ENCODE measurements at places on chromosomes 11 and 22. TPM values are rescaled to one million over a fixed set of nuclear protein-coding genes. Genes with fewer than 3 reads are reported as not detected.

The ZFPL1 gene
- total RNA-seq, result 42.5 TPM

GRCh38 chr11:32050264-32050663 is 40.6 kb upstream of the RCN1 start:
- no peak for DNase-seq

DNA sequence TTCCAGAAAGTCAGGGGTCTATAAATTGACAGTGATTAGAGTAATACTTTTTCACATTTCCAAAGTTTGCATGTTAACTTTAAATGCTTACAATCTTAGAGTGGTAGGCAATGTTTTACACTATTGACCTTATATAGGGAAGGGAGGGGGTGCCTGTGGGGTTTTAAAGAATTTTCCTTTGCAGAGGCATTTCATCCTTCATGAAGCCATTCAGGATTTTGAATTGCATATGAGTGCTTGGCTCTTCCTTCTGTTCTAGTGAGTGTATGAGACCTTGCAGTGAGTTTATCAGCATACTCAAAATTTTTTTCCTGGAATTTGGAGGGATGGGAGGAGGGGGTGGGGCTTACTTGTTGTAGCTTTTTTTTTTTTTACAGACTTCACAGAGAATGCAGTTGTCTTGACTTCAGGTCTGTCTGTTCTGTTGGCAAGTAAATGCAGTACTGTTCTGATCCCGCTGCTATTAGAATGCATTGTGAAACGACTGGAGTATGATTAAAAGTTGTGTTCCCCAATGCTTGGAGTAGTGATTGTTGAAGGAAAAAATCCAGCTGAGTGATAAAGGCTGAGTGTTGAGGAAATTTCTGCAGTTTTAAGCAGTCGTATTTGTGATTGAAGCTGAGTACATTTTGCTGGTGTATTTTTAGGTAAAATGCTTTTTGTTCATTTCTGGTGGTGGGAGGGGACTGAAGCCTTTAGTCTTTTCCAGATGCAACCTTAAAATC is 5.3 kb downstream of the MALAT1 start:
- peak; percentile 84 for DNase-seq

DNA sequence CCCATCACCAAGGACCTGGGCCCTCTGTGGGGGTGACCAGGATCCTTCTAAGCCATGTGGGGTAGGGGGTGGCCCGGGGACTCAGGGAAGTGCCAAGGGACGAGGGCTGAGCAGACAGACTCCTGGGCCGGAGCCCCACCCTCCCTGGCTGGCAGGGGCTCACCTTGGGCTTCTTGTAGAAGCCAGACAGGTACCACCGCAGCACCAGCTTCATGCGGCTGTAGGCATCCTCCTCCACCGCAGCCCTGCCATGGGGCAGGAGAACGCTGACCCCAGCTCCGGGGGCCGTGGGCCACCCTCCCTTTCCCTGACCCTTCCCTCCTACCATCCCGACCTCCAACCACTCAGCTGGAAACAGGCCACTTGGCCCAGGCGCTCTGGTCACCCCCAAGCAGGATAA is 45.9 kb upstream of the CARS1 start:
- no peak for DNase-seq

- no peak for DNase-seq
Observed at GRCh38 chr11:95892492-95892891, 31.4 kb downstream of the MTMR2 start.

GRCh38 chr11:86070142-86071056 is 1.5 kb upstream of the PICALM start:
- DNase-seq, result peak; percentile 52

DNA sequence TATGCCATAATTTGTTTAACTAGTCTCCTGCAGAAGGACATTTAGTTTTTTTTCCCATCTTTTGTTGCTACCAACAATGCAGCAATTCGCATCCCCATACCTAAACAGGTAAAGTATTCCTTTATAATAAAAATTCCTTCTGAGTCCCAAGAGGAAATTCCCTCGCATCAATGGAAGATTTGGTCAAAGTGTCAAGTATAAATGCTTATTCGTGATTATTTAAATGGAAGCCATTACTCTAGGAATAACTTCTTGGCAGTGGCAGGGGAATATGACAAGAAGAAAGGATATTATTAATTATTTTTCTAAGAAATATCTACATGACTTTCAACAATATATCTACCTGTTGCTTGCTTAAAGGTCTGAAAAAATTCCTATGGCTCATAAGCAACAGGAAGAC is 25.6 kb downstream of the RNF141 start:
- DNase-seq, result no peak

GRCh38 chr11:116478669-116479668 is 293.8 kb downstream of the BUD13 start:
- DNase-seq, result no peak

The VWCE gene
- 13.9 TPM for total RNA-seq

The PAMR1 gene
- 278 TPM for total RNA-seq

GRCh38 chr11:28133146-28133545 is 25.0 kb downstream of the METTL15 start:
- peak; percentile 2 for DNase-seq

The CLCF1 gene
- total RNA-seq, result 1.5 TPM

DNA sequence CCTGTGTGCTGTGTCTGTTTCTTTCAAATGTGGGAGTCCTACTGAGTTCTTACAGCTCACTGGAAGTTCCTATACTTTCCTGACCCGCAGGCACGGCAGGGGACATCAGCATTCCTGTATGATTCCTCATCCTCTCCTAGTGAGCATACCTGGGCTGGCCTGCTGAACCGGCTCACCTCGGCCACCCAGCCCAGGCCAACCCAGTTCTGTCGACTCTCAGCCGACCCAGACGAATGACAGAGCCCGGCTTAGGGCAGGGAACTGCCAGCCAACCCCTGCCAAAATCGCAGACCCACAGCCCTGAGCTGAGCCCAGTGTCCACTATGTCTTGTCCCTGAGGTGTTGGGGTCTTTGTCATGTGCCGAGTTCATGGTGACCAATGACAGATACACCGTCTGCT is 339.7 kb downstream of the BRD1 start:
- no peak for DNase-seq

GRCh38 chr11:75024068-75024449 is 35.3 kb downstream of the NEU3 start:
- DNase-seq, result no peak

The NAALAD2 gene
- total RNA-seq, result 7.9 TPM

DNA sequence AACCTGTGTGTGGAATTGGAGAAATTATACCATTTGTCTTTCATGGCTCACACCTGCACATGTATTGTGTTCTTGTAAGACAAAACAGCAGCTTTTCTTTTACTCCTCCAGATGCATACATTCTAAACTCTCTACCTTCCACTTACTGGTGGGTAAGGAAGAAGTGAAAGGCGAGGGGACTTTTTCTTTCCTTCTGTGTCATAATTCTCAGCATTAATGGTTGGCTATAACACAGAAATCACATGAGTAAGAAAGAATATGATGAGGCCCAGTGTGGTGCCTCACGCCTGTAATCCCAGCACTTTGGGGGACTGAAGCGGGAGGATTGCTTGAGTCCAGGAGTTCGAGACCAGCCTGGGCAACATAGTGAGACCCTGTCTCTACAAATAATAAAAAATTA is 57.8 kb upstream of the SHANK2 start:
- no peak for DNase-seq

DNA sequence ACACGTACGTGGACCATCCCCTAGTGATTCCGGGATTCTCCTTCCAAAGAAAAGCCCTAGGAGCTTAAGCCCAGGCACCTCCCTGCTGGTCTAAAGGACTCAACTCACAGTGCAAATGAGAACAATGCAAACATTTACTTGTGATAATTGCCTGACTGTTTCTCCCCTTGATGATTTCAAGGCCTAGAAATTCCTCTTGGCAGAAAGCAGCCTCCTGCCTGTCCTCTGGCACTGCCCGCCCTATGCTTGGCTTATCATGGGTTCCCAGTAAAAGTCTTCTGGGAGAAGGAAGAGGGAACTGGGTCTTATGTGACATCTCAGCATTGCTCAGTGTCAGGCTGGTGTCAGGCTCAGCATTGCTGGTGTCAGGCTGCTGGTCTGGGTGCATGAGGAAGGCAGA is 351.8 kb downstream of the SHANK2 start:
- no peak for DNase-seq

DNA sequence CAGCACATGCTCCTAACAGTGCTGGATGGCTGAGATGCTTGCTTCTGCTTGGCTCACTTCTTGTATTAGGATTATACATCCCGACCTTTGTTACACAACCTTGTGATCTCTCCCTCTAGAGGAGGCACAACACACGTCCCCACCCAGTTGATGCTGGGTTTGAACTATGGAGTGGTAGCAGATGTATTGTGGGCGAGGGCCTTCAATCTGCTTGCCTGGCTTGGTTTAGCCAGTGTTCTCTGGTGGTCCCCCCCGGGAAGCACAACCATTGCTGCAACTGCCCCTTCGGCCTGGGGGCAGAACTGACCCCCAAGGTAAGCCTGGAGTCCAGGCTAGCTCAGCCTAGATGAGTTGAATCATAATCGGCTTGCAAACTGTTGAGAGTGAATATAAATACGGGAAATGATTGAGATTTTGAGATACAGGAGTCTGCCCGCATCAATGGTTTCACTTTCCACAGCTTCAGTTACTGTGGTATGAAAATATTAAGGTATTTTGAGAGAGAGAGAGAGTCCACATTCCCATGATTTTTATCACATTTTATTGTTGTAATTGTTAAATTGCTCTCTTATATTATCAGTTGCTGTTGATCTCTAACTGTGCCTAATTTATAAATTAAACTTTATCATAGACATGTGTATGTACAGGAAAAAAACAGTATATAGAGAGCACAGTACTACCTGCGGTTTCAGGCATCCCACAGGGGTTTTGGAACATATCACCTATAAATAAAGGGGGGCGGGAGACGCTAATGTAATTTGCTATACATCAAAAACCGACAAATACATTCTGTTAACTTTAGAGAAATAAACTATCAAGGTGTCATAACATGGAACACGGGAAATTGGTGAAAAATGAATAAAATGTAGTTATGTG is 482.0 kb upstream of the B3GAT1 start:
- no peak for DNase-seq

DNA sequence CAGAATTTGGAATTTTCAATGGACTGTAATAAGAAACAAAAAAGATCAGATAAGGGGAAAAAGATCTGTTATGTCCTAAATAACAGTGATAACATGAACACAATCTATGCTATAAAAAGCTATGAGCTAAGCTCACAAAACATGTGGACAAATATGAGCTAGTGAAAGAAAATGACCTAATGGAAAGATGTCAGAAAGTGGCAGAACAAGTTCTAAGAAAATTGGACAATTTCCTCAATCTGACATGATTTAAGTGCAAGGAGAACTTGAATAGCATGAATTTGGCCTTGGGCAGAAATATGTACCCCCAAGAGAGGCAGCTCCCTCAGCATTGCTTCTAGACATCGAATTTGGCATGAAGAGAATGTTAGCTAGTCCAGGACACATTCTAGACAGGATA is 212.0 kb upstream of the PGR start:
- DNase-seq, result no peak

GRCh38 chr11:134181707-134182106 is 42.1 kb downstream of the NCAPD3 start:
- peak; percentile 64 for DNase-seq

DNA sequence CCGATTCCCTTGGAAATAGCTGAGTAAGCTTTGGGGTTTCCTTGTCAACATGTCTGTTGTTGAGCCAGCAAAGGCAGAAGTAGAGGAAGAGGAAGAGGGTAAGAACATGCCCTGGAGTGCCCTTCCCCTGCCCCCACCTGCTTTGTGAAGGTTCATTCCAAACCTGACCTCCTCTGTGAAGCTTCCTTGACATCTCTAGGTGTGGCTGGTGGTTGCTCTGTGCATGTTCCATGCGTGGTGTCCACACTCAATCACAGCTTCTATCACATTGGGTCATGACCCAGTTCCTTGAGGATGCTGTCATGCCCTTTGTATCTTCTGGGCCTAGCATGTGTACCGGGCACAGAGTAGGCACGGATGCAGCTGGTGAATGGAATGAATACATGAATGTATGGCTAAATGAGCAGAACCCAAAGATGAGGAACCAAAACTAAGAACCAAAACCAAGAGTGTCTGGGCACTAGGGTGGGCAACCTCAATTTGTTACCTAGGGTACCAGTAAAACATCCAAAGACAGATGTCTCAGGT is 23.7 kb upstream of the FXYD6 start:
- DNase-seq, result no peak

- no peak for DNase-seq
Observed at GRCh38 chr22:44906999-44907644, 102.7 kb downstream of the PHF21B start.

DNA sequence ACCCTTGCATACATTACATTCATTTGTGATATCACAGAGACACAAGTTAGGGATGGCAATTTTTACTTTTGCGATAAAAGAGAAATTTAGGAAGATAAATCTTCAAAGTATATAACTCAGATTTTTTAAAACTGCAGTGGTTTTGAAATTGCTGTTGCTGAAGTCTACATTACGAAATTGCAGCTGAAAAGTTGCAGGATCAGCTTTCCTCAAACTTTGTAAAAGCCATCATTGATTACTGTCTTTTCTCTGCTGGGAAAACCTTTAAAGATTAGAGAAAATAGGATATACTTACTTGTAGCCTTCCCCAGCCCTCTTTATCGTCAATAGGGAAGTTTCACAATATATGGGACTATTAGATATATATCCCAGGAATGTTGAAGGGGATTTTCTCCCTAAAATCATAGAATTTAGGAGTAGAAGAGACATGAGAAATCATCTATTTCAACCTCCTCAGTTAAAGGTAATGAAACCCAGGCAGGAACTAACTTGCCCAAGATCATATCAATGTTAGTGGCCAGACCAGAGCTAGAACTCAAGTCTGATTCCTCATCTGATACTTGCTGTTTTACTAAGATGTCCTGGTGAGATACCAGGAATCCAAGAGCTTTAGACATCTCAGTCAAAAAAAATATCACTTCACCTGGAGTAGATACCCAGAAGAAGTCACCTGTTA is 10.4 kb upstream of the AGBL2 start:
- DNase-seq, result no peak

DNA sequence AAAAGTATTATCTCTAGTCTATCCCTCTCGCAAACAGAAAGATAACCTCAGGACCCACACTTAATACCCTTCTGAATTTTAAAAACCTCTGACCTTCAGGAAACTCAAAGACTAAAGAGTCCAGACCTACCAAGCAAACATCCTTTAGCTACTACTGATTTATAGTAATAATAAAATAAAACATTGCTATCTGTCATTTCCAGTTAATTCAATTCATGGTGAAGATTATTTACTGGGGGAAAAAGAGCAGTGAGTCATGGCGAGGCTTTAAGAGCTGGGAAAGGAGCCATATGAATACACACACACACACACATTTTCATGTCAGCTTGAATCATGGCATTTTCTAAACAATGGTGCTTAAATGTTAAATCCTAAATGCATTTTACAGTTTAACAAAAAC is 87.1 kb downstream of the FAM76B start:
- DNase-seq, result peak; percentile 96
